Activated CD4-positive, alpha-beta memory T cell treated with anti-CD3 and anti-CD28 coated beads for 36 hours (primary cell): ENCODE measurements at places on chromosomes 5 and 9. TPM values are rescaled to one million over a fixed set of nuclear protein-coding genes. Genes with fewer than 3 reads are reported as not detected.

GRCh38 chr5:36878392-36879082 is 2.0 kb downstream of the NIPBL start:
- H3K4me3 ChIP-seq: peak overlapping the region; percentile 88
- peak overlapping the region; percentile 96 for H3K27ac ChIP-seq
- H3K36me3 ChIP-seq: peaks cover 14% of the 10 kb centered on the region
- DNase-seq: no peak

Gene MLLT3
- 30.8 TPM for total RNA-seq

Gene PCDHGB7
- total RNA-seq: 0.07 TPM

Gene GMCL2
- total RNA-seq: not detected

Gene ENTPD8
- not detected for total RNA-seq

GRCh38 chr5:127521138-127521770 is 3.8 kb downstream of the PRRC1 start:
- H3K4me3 ChIP-seq: no peak overlapping the region
- DNase-seq: no peak
- H3K4me1 ChIP-seq: peaks cover 33% of the 10 kb centered on the region
- H3K36me3 ChIP-seq: peaks cover 46% of the 10 kb centered on the region
- H3K27ac ChIP-seq: no peak overlapping the region

GRCh38 chr9:10613419-10613818 is 617 bp upstream of the PTPRD start:
- no peak for DNase-seq
- H3K4me3 ChIP-seq: no peak overlapping the region
- H3K27ac ChIP-seq: no peak overlapping the region
- H3K36me3 ChIP-seq: peaks cover 2% of the 10 kb centered on the region
- H3K27me3 ChIP-seq: peaks cover 18% of the 10 kb centered on the region
- peaks cover 2% of the 10 kb centered on the region for H3K4me1 ChIP-seq

Gene CCNJL
- not detected for total RNA-seq

Gene AGXT2
- total RNA-seq: not detected

DNA sequence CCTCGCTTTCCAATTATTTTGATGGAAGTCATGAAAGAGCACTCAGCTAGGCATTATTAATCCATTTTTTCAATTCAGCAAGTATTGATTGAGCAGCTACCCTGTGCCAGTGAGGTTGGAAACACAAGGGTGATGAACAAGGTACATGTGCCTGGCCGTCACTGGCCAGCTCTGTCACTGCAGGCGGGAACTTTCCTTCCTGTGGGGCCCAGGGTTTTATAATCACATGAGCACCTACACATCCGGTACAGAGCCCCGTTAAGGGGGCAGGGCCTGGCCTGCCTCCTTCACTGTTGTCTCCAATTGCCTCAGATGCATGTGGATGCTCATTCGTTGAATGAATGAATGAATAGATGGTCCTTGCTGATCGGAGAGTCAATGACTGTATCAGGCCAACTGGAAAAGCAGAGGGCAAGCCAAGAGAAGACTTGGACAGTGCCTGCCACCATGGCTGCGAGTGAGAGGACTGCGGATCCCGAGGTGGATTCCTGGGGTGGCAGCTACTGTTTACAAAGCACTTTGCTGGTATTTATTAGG is 55.9 kb upstream of the KCNMB1 start:
- no peak overlapping the region for H3K27ac ChIP-seq
- H3K4me3 ChIP-seq: no peak overlapping the region
- H3K36me3 ChIP-seq: no peaks in the 10 kb centered on the region
- H3K27me3 ChIP-seq: peaks cover 3% of the 10 kb centered on the region
- H3K4me1 ChIP-seq: peaks cover 6% of the 10 kb centered on the region

DNA sequence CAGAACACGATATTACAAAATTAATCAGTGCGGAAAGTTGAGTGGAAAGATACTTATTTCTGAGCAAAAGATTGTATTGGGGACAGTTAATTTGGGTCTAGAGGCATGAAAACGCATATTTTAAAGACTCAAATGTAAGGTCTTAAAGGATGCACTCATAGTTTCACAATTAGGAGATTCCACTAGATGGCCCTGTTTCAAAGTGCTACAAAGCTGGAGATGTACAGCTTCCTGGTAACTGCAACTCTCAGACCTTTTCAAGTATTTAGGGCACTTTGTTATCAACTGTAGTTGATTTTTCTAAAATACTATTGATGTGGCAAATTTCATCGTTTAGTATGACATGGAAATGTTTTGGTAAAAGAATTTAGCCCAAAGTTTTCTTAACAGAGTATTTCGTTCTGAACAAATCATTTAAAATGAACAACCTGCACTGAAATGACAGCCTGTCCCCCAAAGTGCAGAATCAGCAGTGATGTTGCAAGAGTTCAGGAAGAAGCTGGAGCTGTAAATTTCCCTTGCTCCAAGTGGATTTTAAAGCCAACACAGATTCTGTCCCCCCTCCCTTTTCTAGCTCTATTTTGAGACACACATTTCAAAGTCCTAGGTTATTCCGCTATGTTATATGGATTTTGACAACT is 16.2 kb upstream of the NDUFB6 start:
- H3K36me3 ChIP-seq: no peaks in the 10 kb centered on the region
- peaks cover 14% of the 10 kb centered on the region for H3K27me3 ChIP-seq
- no peak overlapping the region for H3K4me3 ChIP-seq
- DNase-seq: no peak

Gene PDLIM4
- total RNA-seq: not detected

DNA sequence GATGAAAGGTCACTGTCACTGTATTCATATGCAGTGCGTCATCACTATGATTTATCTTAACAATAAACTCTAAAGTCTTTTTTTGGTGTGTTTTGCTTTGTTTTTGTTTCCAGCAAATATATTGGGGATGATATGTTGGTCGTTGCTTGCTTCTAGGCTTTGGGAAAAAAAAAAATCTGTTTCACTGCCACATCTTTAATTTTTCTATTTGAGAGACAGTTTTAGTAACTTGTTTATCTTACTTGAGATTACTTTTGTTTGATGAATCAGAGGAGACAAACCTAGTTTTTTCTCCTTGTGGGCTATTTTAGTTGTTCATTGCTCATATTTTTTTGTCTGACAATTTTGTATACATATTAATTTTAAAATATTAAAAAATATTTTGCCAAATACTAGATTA is 19.4 kb downstream of the CWC27 start:
- no peak for DNase-seq
- H3K36me3 ChIP-seq: peaks cover 17% of the 10 kb centered on the region
- no peaks in the 10 kb centered on the region for H3K4me1 ChIP-seq
- no peaks in the 10 kb centered on the region for H3K27me3 ChIP-seq
